Activated T-helper 9 cell treated with anti-CD3 and anti-CD28 coated beads, Interleukin-2, amount 50 U/mL, for 16 hours (primary cell): ENCODE measurements at places on chromosomes 6 and 20.

- no peak for DNase-seq
These were observed 761.4 kb upstream of the MAN1A1 start for GRCh38 chr6:120111001-120111400.

DNA sequence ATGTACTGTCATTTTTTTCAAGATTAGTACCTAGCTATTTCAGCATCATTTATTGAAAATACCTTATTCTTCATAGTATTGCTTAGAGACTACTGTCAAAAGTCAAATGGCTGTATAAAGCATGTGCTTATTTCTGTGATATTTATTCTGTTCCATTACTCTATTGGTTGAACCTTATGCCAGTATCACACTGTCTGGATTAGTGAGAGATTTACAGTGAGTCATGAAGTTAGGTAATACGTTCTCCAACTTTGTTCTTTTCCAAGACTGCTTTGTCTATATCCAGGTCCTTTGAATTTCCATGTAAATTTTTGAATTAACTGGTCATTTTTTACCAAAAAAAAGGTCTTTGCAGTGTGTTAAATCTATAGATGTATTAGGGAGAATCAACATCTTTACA is 18.6 kb upstream of the RNF217 start:
- no peak for DNase-seq

GRCh38 chr6:163963205-163964120 is 548.9 kb downstream of the QKI start:
- no peak for DNase-seq

- no peak for DNase-seq
These were observed 793 bp upstream of the PDSS2 start for GRCh38 chr6:107460083-107460631.

DNA sequence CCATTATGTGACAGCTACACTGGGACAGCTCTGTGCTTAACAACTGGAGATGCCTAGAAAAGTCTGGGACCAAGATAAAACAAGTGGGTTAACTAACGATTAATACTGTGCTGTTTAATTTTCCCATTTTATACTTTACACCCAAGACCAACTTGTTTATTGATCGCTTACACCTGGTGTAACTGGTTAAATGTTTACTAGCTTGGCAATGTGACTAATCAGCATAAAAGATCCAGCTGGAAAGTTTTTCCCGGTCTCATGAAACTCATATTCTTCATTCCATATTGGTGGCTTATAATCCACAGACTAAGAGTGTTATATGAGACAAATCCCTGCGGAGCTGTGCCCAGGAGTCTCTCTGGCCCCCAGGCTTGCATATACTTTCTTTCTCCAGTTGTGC is 101.7 kb upstream of the GJE1 start:
- no peak for DNase-seq
